GM06990 (cell line): ENCODE measurements at places on chromosomes 1 and 21.

DNA sequence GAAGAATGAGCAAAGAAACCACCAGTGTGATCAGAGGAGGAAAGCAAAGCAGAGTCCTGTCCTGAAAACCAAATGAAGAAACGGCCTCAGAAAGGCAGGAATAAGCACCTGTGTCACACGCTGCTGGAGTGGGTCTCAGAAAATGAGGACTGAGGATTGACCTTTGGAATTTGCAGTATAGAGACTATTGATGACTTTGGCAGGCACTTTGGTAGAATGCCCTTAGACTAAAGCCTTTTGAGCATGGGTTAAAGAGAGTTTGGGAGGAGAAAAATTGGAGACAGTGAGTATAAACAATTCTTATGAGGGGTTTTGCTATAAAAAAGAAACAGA is 43.2 kb downstream of the HENMT1 start:
- DNase-seq, result no peak

GRCh38 chr1:47849591-47850261 is 147.5 kb downstream of the TRABD2B start:
- no peak for DNase-seq

DNA sequence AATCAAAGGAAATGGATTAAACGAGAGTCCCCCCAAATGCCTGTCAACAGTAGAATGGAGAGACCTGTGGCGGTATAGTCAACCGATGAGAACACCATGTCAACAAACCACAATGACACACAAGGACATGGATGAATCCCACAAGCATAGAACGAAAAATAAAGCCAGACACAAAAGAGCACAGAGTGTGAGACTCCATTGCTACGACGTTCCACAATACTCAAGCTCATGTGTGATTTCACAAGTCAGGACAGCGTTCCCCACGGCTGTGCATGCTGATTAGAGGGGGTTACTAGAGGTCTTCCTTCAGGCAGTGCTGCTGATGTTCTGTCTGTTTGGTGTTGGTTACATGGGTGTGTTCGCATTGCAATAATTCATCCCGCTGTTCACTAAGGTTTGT is 5.8 kb upstream of the PLA2G2D start:
- DNase-seq, result no peak

- no peak for DNase-seq
Observed at GRCh38 chr21:44454058-44454457, 1.3 kb upstream of the LRRC3 start.

- no peak for DNase-seq
Observed at GRCh38 chr1:55474168-55474786, 259.1 kb upstream of the USP24 start.

DNA sequence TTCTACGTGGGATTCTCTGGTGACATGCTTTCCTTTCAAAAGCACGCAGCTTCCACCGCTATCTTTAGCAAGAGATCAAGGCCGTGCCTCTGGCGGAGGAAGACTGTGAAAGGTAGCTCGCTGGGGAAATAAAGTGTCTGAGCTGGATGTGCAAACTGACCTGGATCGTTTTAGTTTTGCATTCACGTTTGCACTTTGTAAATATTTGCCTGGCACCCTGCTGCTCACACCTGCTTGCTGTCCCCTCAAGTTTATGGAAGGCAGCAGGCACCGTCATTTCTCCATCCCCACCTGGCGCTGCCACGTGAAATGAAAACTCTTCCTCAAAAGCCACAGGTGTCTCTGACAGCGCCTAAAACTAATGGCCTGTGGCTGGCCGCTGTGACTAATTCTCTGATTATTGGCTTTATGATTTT is 44.0 kb upstream of the TARDBP start:
- peak; percentile 56 for DNase-seq

GRCh38 chr1:54413295-54413694 is 7.1 kb upstream of the SSBP3 start:
- no peak for DNase-seq

DNA sequence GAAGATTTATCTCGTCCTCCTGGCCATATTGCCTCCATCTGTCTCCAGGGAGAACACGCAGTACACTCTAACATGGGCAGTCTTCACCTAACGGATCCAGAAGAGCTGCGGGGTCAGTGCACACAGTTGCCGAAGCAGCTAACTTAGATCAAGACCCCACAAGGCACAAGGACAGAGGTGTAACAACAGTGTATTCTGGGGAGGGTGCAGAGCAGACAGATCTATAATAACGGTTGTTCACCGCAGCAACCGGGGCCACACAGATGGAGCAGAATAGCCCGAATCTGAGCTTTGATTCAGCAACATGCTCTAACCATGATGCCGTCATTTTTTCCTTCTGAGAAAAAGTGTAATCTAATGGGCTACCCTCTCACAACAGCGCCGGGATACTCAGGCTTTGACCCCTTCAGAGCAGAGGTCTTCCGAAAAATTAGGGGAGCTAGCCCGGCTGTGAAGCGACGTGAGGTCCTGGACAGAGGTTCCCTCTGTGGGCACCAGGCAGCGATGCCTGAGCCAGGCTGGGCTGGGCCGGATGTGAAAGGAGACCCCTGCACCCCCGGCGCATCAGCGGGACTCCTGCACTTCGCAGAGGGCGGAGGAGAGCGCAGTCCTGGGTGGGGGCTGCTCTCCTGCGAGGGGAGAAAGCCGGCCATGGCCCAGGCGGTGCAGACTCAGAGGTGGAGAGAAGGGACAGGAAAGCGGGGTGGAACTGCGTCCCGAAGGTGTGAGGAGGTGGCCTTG is 57.5 kb downstream of the BCL9 start:
- DNase-seq, result no peak

DNA sequence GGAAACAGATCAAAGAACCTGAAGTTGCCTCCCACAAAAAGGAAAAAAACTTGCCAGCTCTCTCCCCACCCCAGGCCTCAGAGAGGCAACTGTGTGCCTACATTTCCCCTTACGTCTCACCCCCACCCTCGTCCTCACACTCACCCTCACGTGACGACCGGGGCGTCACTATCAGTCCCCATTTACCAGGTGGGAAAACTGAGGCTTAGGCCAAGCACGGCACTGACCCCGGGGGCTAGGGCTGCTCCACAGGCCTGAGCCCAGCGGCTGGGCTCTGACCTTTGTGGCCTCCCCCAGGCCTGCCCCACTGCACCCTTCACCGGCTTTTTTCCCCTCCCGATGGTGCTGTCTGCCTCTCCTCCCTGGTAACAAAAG is 51.5 kb upstream of the RUNX3 start:
- DNase-seq, result no peak
